ENCODE measurements at places on chromosomes 16 and 17.

DNA sequence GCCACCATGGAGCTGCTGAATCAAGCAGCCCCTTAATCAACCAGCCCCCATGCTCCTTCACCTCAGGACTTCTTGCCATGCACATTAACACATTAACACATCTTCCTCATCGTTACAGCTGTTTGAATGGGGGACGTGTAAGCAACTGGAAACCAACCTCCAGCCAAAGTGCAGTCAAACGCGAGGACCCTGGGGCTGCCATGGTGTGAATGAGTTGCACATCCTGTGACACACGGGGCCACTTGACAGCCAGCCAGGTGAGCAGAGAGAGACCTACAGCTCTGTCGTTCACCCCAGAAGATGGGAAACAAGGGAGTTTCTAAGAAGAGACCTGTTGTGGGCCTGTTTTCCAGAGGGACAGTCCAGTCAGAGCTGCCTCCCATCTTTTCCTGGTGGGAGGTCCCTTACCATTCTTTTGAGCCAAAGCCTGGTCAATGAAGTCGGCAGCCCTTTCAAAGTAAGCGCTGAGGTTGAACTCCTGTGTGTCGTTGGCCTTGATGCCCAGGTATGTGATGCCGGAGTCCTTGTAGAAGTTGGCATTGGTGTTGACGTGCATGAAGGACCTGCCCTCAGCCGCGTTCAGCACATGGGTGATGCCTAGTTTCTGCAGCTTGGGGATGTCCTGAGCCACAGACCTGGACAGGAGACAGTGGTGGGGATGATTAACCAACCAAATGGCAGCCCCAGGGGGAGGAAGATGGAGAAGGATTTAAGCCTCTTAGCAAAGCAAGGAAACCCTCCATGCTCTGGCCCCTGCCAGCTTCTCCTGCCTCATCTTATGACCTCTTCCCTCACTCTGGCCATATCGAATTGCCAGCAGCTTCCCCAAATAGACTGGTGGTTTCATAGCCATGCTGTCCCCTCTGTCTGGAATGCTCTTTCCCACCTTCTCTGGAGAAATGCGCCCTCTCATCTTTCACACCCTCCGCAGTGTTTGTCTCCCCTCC lies 4.2 kb downstream of the DUSP3 start:
- DNase-seq = no peak

DNA sequence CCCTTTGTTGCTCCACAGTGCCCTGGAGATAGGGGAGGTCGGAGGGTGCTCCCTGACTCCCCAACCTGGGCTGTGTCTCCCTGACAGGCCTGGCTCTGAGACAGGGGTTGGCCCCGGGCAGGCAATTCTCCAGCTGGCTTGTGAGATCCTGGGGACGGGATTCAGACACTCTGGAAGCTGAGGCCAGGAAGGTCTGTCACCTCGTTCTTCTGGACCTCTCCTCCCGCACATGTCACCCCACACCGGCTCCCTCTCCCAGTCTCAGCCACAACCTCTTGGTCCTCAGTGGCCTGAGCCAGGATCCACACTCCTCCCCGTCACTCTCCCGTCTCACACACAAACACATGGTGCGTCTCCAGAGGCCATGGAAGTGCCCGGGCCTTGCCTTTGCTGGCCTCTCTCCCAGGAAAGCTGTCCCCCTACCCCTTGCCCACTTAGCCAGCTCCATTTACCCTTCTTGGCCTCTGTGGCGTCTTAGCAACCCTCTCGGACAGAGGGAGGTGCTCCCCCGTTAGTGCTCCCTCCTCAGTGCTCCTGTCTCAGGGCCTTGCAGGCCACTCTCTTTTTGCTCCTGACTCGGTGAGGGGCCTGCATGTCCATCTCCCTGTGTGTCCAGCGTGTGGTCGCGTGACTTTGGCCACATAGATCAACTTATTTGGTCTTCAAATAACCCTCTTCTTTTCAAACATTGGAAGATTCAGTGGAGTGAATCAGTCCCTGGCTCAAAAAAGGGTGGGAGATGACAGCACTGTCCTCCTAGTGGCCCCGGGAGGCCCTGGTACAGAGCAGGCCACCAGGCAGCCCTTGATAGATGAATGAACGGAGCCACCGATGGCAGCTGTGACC lies 747 bp downstream of the ADGRG3 start:
- no peak for DNase-seq

DNA sequence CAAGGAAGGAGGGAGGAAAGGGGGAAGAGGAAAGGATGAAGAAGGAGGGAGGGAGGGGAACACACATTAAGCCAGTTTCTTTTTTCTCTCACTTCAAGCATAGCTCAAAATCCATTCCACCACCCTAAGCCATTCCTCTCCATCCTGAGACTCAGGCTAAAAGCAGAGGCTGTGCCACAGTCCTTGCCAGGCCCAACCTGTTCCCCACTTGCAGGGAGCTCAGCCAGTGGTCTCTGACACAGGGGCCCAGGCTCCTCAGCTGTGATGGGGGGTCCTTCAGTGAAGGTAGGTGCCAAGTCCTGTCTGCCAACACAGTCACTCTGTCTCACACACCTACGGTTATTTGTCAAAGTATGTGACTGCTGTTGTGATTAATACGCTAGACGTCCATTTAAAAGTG lies 44.6 kb downstream of the SDK2 start:
- no peak for DNase-seq

DNA sequence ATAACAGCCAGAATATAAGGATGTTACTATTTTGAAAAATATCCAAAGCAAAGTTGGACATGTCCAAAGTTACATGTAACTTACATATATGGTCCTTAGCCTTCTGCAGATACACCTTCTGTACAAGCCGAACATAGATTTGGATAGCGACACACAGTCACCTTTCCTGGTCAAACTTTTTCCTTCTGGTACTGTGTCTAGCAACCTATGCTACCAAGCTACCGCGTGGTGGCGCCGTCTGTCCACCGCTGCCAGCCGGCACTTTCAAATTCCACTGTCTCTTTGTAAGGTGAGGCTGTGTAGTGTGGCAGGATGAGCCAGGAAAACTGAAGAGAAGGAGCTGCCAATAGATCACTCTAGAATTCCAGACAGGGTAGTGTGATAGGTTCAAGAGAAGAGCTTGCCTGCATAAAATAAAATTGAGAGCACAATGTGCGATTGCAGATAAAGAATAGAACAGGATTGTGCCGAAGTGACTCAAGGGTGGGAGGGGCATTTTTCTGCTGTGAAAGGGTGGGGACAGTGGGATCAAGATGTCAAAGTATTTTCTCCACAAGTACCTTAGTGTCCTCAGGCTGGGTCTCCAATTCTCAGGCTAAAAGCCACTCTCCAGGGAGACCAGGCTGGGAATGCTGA lies 366.9 kb downstream of the SLC39A11 start:
- DNase-seq = peak; percentile 36

GRCh38 chr16:86220561-86220960 lies 289.8 kb upstream of the FOXF1 start:
- no peak for DNase-seq

GRCh38 chr16:83920894-83921491 lies 22.1 kb downstream of the MLYCD start:
- no peak for DNase-seq
